ENCODE measurements at places on chromosomes 5 and 9.

DNA sequence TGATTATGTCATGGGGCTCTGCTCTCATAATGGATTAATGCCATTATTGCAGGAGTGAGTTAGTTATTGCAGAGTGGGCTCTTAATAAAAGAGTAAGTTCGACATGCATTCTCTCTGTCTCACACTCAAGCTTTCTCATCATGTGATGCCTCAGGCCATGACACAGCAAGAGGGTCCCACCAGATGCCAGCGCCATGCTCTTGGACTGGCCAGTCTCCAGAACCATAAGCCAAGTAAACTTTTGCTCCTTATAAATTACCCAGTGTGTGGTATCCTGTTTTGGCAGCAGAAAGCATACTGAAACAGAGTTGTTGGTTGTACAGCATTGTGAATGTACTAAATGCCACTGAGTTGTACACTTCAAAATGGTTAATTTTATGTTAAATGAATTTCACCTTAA, 138.1 kb downstream of the MYO10 start:
- peak; percentile 26 for DNase-seq

GRCh38 chr9:68678430-68678829, 26.6 kb upstream of the PIP5K1B start:
- no peak for DNase-seq

GRCh38 chr9:127550751-127551150, 61.3 kb upstream of the STXBP1 start:
- DNase-seq = no peak

DNA sequence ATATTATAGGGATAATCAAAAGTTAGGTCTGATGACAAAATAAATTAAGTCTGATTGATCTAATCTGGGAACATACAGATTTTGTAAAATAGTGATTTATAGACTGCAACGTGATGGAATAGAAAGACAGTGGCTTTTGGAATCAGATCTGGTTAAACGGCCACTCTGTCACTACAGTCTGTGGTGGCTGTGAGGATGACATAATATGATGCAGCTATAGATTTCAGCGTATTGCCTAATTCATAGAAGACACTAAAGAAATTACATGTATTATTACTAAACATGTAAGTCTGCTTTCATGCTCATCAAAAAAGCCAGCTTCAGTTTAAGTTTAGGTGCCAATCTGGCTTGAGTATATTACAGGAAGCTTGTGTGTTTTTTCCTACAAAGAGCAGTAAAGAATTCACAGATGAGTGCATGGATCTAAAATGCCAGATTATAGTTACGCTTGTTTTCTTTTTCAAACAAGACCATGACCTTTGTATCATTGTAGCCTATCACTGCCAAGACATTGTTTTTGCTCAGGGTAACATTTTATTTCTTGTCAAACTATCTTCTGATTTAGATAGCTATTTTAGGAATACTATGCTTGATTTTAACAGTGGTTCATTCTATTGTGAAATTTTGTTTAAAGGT, 25.7 kb downstream of the CPEB4 start:
- DNase-seq = no peak

- DNase-seq = no peak
These were observed 43.6 kb upstream of the FBXW11 start for GRCh38 chr5:172050080-172050479.

DNA sequence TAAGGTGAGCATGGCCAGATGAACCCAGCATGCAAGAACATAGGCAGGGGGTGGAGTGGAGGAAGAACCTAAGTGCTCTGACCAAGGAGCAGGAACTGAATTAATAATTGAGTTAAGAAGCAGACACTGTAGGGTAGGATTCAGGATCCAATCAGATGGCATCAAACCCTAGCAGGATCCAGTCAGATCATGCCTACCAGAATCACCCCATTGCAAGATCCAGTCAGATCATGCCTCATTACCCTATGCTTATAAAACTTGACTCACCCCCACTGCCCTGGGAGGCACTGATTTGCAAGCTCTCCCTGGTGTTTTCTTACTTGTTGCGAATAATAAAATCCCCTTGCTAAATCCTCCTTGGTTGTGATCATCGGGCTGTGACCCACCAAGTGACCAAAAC, 19.7 kb downstream of the TUSC1 start:
- DNase-seq = no peak

DNA sequence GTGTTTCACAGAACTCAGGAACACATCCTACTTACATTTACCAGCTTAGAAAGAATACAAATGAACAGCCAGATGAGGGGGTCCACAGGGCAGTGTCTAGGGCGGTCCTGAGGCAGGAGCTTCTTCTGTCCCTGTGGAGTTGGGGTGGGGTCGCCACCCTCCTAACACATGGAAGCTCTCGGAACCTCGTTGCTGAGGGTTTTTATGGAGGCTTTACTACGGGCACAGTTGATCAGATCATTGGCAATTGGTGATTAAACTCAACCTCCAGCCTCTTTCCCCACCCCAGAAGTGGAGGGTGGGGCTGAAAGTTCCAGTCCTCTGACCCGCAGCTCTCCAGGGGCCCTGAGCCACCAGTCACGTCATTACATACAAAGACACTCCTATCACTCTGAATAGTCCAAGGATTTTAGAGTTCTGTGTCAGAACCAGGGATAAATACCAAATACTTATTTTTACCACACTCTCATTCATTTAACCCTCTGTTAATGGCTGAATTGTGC, 156.9 kb downstream of the COL23A1 start:
- DNase-seq = no peak

GRCh38 chr9:87886210-87886932, 3.7 kb downstream of the SPATA31E1 start:
- no peak for DNase-seq

GRCh38 chr5:16616536-16617273, at the start of gene RETREG1:
RETREG1 (minus strand) TSS chr5:16616997; CDS start chr5:16616971, 26 bp downstream.
- DNase-seq = peak; percentile 86

DNA sequence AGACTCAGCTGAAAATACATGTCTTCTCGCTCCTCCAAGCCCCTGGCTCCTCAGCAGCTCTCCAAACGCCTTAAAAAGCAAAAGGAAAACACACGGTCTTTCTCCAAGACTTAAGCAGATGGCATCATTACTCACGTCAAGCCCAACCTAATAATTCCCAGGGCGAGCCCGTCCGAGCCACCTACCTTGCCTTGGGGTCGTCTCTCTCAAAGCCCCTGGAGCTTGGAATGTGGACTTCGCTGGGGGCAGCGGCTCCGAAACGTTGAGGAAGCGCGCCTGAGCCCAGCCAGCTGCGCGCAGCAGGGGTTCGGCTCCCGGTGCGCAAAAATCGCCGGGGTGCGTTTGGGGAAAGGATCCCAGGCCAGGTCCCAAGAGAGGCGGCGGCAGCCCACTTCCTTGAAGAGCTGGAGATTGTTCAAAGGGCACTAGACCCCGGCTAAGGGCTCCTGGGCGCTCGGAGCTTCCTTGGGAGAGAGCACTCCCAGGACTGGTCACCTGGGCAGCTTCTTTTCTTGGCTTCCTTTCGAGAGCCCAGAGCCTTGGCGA, 395 bp downstream of the DRD1 start:
- no peak for DNase-seq

All from NCI-H2081 (cell line).